Fibroblast of skin of left biceps (primary cell): ENCODE measurements at places on chromosomes 5 and 9.

- DNase-seq: no peak
These were observed 455.3 kb upstream of the SGCD start for GRCh38 chr5:155871623-155872022.

GRCh38 chr5:35788724-35789123 is 68.0 kb upstream of the IL7R start:
- DNase-seq: no peak

DNA sequence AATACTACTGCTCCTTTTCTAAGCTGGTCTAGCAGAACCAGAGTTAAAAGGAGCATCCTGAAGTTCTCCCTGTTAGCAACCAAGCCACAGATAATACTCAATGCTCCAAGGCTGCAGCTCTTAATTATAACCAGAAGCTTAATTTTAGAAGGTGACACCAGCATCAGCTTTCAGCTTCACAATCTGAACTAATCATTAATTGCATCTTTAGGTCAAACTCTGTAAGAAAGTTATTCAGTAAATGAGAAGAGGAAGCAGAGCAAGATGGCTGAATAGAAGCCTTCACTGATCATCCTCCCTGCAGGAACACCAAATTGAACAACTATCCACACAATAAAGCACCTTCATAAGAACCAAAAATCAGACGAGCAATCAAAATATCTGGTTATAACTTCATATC is 38.5 kb downstream of the APBA1 start:
- DNase-seq: no peak

- DNase-seq: peak; percentile 49
These were observed 4.3 kb downstream of the TMEFF1 start for GRCh38 chr9:100477241-100477640.

GRCh38 chr5:61641748-61642565 is 309.9 kb downstream of the ZSWIM6 start:
- no peak for DNase-seq

DNA sequence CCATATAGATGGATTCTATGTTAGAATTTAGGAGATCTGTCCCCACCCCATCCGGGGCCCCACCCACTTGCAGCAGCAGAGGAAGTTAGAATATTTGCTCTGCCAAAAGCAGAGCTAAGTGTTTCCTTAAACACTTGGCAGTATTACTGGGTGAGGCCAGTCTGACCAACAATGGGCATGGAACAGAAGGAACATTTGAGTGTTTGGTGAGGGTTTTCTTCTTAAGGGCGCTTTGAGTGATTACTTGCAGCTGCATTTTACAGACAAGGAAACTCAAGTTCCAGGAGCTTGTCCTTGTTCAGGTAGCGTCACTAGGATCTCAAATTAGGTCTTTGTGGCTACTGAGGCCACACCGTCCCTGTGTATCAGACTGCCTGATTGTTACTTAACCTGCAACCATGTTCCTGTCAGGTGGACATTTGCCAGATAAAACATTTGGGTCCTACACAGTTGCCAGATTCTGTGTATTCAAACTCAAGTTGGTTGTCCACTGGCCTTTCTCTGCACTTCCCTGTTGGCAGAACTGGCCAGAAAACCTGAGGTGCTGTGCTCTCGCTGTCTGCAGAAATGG is 59.3 kb downstream of the SLC46A2 start:
- DNase-seq: no peak

- no peak for DNase-seq
These were observed 1.1 kb downstream of the PRR7 start for GRCh38 chr5:177447611-177448243.

- DNase-seq: peak; percentile 73
These were observed 110.9 kb upstream of the ADAMTSL1 start for GRCh38 chr9:18362901-18363685.

GRCh38 chr9:125646217-125646616 is 60.8 kb downstream of the MAPKAP1 start:
- no peak for DNase-seq

DNA sequence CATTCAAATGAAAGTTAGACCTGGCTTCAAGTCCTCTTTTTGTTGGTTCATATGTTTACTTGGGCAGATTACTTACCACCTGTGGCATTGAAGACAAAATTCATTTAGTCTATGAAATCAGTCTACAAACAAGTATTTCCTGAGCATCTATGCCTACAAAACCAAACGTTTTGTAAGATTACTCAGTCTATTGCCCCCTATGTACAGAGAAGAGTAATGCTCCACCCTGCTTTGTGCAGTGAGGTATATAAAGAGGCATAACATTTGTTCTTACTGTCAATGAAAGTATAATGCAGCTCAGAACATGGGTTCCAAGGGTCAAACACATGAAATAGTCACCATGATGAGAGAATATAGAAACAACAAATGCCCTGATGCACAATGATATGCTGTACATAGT is 580.7 kb downstream of the KIF4B start:
- DNase-seq: no peak

GRCh38 chr5:96563816-96564215 is 98.4 kb upstream of the CAST start:
- DNase-seq: no peak

GRCh38 chr9:4316409-4316808 is 16.5 kb upstream of the GLIS3 start:
- no peak for DNase-seq
